ENCODE measurements at places on chromosomes 12 and 14.

DNA sequence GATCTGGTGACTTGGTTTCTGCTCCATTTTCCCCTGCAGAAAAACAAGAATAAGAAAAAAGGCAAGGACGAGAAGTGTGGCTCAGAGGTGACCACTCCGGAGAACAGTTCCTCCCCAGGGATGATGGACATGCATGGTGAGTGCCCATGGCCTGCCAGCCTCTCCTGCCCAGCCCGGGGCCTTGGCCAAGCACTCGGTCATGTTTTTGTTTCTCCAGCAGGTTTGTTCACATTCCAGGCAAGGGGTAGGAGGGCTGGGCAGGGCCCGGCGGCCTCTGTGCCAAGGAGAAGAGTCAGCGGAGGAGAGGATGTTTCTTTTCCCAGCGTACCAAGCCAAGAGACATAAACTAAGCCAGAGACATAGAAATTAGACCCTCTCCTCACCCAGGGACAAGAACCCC is 13.6 kb downstream of the BCL7A start:
- peak; percentile 51 for DNase-seq

DNA sequence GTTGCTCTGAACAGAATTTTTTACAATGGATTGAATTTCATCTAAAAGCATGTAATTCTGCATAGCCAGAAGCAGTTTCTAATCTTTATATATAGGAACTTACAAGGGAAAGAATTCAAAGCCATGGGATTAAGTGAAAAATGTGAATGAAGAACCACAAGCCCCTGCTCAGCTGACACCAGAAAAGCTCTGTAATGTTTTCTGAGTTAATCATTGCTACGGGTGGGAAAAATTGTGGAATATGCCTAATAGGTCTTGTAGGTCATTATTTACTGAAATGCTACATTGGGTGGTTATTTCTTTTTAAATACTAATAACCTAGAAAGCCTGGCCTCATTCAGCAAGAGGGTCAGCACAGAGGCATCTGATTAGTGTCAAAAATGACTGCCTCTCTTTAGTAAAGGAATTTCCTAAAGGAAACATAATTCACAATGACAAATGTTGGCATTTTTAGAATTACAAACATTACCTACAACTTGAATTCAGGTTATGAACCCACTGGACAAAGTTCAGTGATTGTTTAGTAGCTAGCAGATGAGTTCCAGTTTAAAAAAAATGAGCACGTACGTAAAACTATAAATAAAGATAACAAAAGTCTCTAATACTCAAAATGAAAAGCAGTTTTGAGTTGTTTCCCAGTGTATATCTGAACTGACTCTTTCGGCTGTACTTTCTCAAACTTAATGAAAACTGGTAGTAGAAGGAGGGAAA is 75.3 kb downstream of the BMP4 start:
- DNase-seq = no peak

- no peak for DNase-seq
Observed at GRCh38 chr14:103894034-103894722, 34.1 kb upstream of the TDRD9 start.

DNA sequence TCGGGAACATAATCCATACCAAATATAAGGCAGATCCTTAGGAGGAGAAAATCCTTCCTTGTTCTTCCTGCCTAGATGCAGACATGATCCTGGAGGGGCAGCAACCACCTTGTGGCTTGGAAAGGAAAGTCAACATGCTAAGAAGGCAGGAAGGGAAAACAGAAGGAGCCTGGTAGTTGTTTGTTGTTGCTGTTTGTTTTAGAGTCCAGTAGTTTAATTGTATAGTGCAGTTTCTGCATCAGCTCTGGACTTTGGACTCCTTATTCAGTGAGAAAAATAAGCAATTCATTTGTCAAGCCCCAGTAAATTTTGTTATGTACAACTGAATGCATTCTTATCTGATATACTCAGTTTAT is 45.7 kb upstream of the APPL2 start:
- DNase-seq = no peak

DNA sequence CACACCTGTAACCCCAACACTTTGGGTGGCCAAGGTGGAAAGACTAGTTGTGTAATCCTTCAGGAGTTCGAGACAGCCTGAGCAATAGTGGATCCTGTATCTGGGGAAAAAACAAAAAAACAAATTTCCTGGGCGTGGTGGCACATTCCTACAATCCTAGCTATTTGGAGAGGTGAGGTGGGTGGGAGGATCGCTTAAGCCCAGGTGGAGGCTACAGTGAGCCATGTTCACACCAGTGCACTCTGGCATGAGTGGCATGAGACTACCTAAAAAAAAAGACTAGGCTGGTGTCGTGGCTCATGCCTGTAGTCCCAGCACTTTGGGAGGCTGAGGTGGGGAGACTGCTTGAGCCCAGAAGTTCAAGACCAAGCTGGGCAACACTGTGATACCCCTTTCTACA is 17.2 kb downstream of the PTGES3 start:
- DNase-seq = no peak

DNA sequence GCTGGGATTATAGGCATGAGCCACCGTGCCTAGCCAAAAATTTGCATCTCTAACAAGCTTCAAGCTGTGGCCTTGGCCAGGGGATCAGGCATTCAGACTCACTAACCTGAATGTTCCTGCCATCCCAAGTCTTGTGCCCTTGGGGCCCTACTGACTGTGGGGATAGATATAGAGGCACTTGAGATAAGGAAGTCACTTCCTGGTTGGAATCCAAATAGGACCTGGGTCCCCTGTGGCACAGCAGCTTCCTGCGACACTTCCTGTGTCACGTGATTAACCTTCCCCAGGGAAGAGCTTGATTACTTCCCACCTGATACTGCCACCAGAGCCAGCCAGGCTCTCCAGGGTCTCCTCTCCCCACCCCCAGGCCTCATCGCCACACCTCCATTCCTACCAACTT is 128.2 kb downstream of the BCL11B start:
- DNase-seq = no peak

GRCh38 chr14:21120686-21121085 is 19.8 kb downstream of the TMEM253 start:
- DNase-seq = no peak

GRCh38 chr14:57057803-57058202 is 210.9 kb downstream of the EXOC5 start:
- no peak for DNase-seq

DNA sequence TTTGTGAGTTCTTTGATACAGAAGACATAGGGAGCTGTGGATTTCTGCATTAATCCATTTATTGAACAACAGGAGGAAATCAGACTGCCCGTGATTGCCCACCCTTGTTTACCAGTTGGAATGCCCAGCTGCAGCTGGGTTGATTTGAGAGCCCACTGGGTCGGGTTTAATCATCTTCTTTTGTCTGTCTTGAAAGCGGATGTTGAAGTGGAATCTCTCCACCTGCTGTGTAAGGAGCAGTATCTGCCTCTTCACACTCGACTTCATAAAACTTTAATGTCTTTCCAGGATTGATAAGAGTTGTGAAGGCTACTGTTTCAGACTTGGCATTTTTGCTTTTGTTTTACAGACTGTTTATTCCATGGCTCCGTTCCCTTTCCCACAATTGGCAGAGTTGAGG is 39.9 kb downstream of the TBC1D30 start:
- no peak for DNase-seq

DNA sequence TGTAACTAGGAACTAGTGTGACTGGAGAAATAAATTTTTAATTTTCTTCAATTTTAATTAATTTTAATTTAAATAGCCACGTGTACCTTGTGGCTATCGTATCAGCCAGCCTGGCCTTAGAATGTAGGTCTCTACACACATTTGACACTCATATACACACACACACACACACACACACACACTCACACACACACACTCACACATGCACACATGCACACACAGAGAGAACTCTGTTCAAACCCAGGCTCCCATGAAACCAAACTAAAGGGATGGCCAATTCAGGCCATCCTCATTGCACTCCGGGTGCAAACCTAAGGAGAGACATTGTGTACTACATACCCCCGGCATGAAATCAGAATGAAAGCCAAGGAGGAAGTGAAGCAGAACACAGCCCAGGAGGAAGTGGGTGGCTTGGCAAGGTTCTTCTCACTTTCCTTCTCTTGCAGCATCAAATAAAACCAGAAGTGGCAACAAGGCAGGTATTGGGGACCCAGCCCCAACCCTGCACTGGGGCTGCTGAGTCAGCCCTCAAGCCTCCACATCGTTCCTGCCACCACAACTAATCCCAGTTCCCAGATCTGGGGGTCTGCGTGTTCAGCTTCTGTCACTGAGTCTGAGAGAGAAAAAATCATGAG is 26.2 kb upstream of the CHPT1 start:
- no peak for DNase-seq

DNA sequence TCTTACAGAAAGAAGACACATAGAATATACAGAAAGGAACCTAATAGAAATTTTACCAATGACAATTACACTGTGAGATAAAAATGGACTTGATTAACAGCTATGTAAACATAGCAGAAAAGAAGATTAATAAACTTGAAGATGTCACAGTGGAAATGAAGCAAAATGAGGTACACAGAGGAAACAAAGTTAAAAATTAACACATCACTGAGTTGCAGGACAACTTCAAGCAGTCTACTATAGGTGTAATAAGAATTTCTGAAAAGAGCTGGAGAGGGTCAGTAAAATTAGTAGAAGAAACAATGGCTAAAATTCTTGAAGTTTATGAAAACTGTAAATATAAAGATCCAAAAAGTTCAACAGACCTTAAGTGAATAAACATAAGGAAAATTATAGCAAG is 738.7 kb downstream of the C12orf50 start:
- DNase-seq = no peak

- DNase-seq = no peak
Observed at GRCh38 chr12:9692909-9693308, 23.4 kb downstream of the CLEC2D start.

DNA sequence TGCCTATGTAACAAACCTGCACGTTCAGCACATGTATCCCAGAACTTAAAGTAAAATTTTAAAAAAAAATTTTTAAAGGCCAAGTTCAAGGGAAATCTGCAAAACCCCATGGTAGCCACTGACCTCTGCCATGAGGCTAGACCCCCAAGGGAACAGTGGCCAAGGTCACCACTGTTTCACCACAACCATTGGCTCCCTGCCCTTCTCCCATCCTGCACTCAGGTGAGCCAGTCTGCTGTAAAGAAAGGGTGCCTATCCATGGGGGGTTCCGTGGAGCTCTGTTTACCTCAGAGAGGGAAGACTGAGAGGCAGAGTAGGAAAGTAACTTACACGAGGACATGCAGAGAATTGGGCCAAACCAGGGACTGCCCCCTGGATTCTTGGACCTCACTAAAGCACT is 38.6 kb downstream of the VWF start:
- DNase-seq = no peak

- DNase-seq = no peak
Observed at GRCh38 chr14:22996768-22997654, 12.9 kb downstream of the C14orf93 start.

- peak; percentile 96 for DNase-seq
Observed at GRCh38 chr12:92602476-92602875, 100.3 kb upstream of the PLEKHG7 start.

DNA sequence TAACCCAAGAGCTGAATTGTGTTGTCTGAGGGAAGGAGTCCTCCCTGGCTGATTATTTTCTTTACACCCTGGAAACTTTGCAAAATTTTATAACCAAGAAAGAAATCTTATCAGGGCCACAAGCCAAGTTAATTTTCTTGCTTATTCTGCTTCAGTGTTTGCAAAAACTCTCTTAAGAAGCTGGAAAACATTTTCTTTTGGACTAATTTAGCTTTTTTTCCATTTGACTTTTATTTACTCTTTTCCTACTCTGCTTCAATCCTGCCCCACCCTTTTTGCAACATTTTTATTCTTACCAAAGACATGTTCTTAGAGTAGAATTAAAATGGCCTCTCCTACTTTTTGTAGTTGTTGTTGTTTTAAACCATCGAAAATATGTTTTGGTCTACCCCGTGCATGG is 378.7 kb downstream of the ZFP36L1 start:
- no peak for DNase-seq

GRCh38 chr12:75882421-75882820 is 149.2 kb downstream of the PHLDA1 start:
- DNase-seq = no peak

DNA sequence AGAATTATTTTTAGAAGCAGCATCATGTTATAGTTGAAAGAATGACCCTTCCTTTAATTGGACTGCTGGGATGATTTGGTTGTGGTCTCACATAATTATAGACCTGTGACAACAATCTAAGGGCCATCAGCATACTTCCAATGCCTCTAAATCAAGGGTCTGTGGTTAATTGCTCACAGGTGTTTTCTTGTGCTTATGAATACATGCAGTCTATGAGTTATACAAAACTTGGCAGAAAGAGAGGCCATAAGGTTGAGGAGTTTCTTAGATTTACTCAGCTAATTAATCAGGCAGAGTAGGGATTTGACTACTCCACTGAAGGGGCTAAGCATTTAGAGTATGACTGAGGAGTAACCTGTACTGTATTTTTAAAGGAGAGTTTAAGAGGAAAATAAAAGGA is 37.0 kb upstream of the FRMD6 start:
- no peak for DNase-seq

GRCh38 chr12:81492131-81492720 is 266.9 kb downstream of the PPFIA2 start:
- no peak for DNase-seq

GRCh38 chr12:55824726-55825125 is 4.7 kb downstream of the DNAJC14 start:
- DNase-seq = no peak

DNA sequence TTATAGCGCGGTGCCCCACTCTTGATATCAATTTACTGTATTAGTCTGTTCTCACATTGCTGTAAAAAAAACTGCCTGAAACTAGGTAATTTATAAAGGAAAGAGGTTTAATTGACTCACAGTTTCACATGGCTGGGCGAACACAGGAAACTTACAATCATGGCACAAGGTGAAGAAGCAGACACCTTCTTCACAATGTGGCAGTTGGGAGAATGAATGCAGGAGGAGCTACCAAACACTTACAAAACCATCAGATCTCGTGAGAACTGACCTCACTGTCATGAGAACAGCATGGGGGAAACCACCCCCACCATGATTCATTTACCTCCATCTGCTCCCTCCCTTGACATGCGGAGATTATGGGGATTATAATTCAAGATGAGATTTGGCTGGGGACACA is 42.3 kb downstream of the FBXO34 start:
- DNase-seq = no peak

GRCh38 chr12:105318651-105319483 is 11.6 kb upstream of the C12orf75 start:
- DNase-seq = no peak

DNA sequence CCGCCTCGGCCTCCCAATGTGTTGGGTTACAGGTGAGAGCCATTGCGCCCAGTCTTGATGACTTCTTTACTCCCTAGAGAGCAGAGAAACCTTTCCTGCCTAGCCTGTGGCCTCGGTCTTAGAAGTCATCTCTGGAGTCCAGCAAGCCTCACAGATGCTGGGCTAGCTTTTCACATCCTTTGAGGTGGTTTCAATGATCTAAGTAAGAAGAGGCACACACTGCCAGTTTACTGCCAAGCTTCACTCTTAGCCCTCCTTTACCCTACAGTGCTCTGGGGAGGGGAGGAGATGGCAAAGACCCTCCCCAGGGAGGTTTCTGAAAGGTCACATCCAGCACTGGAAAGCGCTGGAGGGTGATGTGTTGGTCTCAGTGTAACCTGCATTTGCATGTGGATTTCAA is 304.8 kb downstream of the PCNX1 start:
- DNase-seq = no peak
